ENCODE measurements at places on chromosomes 6 and 20.

DNA sequence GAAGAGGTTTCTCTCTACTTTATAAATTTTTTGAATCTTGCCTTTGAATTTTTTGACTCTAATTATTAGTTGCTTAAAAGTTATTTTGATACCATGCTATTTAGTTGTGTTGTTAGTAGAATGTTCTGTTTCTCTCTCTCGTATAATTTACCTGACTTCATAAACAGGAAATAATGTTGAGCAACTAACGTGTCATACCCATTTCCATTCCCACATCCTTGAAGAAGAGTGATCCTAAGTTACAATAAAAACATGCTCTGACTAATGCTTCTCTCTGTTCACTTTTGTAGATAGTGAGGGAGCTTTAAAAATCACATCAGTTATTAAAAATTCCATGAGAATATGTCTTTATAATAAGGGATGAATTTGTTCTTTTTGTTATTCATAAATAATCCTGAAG is 69.7 kb downstream of the SAMD5 start:
- DNase-seq: no peak

GRCh38 chr6:44190715-44191114 is 26.0 kb upstream of the MYMX start:
- no peak for DNase-seq

- no peak for DNase-seq
These were observed at the start of gene RIPOR3 for GRCh38 chr20:50690650-50691572. Gene RIPOR3, minus strand, starts transcription at chr20:50691542. Its CDS starts 414 bp downstream, at chr20:50691128.

GRCh38 chr20:52965380-52965779 is 6.8 kb upstream of the TSHZ2 start:
- no peak for DNase-seq

DNA sequence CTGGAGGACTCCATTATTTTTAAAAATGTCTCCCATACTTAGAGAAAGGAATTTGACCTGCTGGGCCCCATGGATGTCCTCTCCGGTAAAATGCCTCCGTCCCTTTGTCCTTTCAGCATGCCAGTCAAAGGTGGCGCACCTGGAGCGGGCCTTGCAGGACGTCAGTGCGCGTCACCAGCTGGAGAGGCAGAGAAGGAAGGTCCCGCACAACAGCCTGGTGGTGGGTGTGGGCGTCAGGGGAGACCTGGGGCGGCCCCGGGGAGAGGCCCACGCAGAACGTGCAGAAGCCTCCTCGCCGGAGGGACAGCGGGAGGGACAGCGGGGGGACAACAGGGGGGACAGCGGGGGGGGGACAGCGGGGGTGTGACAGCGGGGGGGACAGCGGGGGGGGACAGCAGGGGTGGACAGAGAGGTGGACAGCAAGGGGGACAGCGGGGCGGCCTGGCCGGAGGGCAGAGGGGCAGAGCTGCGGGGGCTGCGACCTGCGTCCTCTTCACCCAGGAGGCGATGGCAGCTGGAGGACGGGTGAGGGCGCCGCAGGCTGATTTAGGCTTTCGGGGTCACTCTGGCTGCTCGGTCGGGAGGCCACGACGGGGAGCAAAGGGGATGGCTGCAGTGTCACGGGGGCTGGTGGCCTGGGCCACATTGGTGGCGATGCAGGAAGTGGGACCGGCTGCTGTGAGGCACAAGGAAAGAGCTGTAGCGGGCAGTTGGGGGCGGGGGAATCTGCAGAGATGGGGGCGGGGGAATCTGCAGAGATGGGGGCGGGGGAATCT is 859 bp upstream of the KIF25 start:
- DNase-seq: no peak

- no peak for DNase-seq
These were observed 11.5 kb upstream of the PI3 start for GRCh38 chr20:45163083-45163803.

- DNase-seq: peak; percentile 30
These were observed 100.2 kb downstream of the PERP start for GRCh38 chr6:138007014-138007472.

GRCh38 chr20:4170621-4171537 is 155.5 kb upstream of the RNF24 start:
- no peak for DNase-seq

DNA sequence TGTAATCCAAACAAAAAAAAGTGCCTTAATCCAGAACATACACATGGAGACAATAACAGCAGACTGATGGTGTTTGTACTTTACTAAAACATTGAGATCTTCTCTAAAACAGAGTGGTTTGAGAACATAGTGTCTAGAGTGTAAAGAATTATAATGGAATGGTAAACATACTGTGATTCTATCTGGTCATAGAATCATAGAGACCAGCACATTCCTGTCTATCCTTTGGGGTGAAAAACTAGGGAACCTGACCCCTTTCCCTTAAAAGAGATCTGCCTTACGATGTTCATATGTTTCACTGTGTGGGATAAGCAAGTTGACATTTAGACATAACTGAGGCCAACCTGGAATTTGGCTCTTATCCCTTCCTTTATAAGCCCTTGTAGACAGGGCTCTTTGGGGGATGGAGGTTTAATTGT is 55.7 kb downstream of the TRMT11 start:
- DNase-seq: no peak

DNA sequence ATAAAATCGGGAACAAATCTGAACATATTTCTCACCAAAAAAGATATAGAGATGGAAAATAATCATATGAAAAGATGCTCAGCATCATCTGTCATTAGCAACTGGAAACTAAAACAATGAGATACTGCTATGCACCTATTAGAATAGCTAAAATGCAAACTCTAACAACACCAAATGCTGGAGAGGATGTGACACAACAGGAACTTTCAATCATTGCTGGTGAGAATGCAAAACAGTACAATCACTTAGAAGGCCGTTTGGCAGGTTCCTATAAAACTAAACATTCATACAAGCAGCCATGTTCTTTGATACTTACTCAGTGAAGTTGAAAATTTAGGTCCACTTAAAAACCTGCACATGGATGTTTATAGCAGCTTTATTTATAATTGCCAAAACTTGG is 67.0 kb downstream of the FAM50B start:
- DNase-seq: no peak

DNA sequence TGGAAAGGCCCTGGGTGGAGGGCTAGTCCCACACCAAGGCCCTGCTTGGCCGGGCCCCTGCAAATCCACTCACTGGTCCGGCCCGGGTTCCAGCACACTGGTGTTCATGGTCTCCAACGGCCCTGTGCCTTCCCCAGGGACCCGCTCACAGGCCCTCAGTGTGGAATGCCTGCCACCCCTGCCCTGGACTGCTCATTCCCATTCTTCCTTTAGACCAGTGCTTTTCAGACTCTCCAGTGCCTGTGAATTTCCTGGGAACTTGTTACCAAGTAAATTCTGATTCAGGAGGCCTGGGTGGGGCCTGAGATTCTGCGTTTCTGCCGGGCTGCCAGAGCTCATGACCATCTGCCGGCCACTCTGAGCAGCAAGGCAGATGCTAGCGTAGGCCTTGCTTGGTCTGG is 5.7 kb upstream of the PXDC1 start:
- DNase-seq: no peak

DNA sequence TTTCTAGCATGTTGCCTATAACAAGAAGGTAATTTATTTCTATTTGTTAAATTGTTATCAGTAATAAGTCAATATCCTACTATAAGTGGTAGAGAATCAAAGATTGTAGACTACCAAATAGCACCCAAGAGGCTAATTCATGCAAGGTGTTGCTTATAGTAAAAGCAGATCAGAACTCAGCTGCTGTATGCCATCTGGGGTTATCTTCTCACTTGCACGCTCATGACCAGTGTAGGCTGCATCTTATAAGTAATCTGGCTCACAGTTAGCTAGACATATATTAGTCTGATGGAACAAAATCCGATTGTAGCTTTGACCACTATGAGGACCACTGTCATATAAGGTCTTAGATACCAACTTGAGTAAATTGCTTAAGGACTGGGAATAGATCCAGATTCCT is 17.0 kb downstream of the TOP1 start:
- no peak for DNase-seq

DNA sequence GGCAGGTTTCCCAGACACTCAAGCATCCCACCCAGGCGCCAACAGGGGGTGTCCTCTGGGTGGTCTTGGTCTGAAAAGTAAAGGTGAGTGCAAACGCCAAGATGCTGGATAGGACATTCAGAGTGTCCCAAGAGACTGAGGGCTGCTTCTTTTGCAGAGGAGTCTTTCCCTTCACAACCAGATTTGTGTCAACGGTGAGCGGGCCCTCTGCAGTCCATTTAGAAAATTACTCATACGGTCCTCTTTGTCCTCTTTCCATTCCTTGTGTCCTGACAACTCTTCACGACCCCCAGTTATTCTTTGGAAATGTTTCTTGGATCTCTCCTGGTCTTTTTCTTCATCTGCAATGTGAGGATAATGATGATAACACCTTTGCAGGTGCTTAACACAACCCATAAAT is 257.8 kb downstream of the CDC5L start:
- no peak for DNase-seq

DNA sequence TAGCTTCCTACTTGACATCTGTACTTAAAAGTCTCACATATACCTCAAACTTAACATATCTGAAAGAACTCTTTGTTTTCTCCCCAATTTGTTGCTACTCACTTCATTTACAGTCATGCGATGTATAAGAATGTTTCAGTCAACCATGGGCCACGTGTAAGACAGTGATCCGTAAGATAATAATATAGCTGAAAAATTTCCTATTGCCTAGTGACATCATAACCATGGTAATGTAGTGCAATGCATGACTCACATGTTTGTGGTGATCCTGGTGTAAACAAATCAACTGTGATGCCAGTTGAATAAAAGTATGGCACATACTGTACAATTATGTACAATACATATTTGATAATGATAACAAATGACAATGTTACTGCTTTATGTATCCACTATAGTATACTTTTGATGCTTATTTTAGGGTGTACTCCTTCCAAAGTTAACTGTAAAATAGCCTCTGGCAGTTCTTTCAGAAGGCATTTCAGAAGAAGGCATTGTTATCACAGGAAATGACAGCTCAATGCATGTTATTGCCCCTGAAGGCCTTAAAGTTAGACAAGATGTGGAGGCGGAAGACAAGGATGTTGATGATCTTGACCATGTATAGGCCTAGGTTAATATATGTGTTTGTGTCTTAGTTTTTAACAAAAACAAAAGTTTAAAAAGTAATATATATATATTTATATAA is 579.0 kb downstream of the EPHA7 start:
- DNase-seq: no peak

DNA sequence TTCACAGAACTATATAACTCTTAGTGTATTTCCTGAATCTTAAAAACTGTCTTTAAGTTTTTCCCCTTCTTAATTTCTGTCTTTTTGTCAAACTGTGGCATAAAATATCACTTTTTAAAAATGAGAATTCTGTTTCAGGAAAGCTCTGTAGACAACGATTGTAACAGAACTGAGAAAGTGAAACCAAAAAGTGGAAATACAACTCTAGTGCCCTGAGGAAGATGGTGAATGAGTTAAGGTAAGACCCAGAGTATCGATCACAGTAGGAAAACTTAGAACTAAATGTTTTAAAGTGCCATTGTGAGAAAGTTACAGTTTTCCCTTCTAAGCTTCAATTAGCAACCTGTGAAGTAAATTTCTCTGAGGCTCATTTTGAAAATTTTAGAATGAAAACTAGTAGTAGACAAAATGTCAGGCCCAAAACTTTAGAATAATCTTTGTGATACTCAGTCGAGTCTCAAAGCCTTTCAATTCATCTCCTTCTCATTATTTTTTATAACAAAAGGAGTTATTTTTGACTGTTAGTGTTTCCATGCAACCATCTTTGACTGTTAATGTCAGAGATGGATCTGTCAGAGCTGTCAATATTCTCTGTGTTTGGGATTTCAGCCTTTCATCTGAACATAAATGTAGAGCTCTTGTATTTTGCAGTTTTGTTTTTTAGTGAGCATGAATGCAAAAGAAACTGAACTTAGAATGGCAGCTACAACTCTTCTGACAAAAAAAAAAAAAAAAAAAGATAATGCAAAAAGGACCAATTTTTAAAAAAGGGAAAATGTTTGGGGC is 19.0 kb upstream of the TRDN start:
- no peak for DNase-seq

GRCh38 chr6:24925661-24926060 is 10.1 kb downstream of the RIPOR2 start:
- DNase-seq: no peak

- no peak for DNase-seq
These were observed 19.1 kb upstream of the ZC3H12D start for GRCh38 chr6:149503872-149504271.

- no peak for DNase-seq
These were observed 266.3 kb downstream of the EPM2A start for GRCh38 chr6:145469021-145469420.

DNA sequence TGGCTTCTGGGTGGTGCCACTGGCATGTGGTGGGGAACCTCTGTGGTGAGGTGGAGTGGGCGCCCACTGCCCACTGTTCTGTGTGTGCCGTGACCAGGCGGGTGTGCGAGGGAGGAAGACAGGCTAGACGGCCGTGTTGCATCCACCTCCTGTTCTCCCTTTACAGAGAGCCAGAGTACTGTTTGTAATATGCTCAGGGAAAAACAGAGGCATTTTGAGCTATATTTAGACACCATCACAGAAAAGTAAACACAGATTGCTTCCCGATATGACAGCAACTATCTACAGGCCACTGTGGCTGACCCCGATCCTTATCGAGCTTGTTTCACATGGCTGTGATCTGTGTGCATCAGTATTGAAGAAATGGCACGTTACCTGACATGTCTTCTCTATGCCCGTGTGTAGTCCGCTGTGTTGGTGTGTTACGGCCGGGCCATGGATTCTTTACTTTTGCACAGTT is 45.6 kb downstream of the ARID1B start:
- DNase-seq: no peak

- DNase-seq: no peak
These were observed 102.0 kb downstream of the SAMD3 start for GRCh38 chr6:130120731-130121130.

DNA sequence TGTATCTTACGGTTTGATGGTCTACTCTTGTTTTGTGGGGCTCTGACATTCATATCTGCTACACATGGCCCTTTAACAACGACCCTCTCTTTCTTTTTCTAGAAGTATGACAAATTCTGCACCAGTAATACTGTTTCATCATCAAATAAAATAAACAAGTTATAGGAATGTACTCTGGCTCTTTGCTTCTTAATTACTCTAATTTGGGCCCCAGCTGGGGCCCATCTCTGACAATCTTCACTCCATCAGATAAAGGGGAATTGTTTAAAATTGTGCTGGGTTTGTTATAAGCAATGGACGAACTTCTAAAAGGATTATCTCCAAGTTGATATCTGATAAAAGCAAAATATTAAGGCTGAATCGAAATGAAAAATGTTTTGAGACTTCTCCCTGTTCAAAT is 343.6 kb upstream of the JAG1 start:
- no peak for DNase-seq

GRCh38 chr6:37200085-37200484 is 30.1 kb downstream of the PIM1 start:
- no peak for DNase-seq

- DNase-seq: no peak
These were observed 710.5 kb downstream of the RFPL4B start for GRCh38 chr6:113057567-113058053.

GRCh38 chr6:36757206-36757605 is 59.6 kb downstream of the RAB44 start:
- DNase-seq: no peak

GRCh38 chr6:126204598-126204997 is 135.3 kb upstream of the CENPW start:
- DNase-seq: no peak

All from stimulated activated CD4-positive, alpha-beta T cell treated with anti-CD3 and anti-CD28 coated beads, Interleukin-4, amount 100 ng/mL, for 48 hours (primary cell).